ENCODE measurements at places on chromosomes 12 and 14.

- no peak for DNase-seq
Measured at GRCh38 chr12:110908377-110909152, 11.8 kb downstream of the MYL2 start.

DNA sequence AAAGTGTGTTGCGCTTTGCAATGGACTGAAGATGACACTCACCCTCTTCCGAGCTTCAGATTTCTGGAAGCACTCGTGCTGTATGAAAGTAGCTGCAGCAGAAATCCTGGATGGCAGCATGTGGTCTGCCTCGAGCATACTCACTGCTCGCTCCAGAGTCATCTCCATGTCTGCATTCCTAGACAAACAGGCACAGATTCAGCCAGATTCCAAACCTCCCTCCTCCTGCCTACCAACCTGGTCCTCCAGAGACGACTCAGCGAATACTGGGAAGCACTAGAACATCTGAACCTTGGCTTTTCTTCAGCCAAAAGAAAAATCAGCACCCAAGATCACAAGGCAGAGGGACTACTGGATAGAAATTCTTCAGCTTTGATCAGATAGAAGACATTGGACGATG is 27.7 kb downstream of the PKP2 start:
- no peak for DNase-seq

GRCh38 chr14:72942934-72943333 is 16.7 kb downstream of the DCAF4 start:
- no peak for DNase-seq

DNA sequence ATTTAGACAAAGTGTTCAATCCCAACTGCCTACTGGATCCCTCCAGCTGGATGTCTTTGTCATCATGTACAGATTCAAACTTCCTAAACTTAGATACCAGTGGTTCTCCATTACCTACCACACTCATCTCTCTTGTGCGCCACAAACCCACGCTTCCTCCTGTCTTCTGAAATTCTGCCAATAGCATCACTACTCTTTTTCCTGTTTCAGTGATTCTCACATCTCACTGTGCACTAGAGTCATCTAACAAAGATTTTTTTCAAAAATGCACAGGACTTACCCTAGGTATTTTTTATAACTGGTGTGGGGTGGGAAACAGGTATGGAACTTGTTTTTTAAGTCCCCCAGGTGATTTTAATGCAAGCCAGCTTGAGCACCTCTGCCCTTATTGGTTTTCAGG is 5.9 kb downstream of the PSMB5 start:
- DNase-seq: no peak

DNA sequence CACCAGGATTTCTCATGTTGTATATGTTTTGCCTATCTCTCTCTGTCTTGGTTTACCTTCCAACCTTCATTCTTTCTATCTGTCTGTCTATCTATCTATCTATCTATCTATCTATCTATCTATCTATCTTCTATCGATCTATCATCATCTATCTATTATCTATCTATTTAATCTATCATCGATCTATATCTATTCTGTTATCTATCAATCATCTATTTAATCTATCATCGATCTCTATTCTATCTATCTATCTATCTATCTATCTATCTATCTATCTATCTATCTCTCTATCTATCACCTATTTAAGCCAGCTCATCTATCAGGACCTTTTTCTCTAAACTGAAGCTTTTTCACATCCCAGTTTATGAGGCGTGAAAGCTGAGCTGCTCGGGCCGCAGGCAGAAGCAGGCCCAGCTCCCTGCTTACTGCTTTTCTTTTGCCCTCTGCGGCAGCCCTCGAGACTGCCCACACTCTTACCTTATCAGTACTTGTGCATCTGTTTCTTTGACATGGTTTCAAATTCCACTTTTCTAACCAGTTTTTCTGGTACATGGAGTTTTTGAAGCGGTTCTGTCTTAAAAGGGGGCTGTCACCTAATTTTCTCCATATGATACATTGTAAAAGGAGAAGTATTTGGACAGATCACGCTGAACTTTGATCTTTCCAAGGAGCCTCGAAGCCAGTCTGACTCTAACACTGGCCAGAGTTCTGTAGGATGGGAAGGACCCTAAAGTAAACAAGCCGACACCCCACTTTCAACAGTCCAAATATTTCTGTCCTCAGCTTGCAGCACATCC is 44.4 kb upstream of the GSG1 start:
- no peak for DNase-seq

DNA sequence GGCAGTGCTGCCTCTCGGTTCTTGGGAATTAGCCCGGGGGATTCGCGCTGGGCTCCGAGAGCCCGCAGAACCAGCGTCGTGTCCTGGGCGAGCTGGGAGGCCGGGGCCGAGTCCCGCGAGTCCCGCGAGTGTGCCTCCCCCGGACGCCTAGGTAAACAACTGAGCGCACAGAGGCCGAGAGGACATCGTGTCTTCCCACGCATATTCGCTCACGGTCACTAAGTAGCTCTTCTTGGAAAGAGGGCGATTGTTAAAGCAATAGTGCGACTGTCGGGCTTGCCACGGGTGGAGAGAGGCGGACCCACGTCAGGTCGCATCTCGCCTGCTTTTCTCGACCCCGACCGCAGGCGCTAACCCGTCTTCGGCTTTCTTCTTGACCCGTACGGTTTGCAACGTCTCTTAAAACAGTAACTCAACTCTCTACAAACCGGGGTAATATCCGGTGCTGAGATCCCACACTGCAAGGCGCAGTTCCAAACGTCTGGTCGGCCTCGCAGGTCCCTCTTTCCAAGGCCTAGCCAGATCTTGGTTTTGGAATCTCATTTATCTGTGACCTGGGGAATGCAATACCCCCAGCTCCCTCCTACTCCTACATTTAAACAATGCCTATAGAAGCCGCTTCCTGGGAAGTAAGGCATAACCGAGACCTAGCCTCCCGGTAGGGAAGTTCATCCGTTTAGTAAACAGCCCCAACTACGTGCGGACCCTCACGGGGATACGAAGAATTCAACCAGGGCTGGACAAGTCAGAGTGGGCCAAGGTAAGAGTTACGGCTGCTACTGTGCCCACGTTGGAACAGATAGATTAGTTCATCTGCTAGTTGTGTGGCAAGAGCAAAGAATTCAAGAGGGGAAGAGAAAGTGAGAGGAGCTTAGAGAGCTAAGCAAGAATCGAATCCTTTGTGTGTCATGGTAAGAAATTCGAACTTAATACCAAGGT is 736 bp upstream of the PHLDA1 start:
- DNase-seq: no peak

DNA sequence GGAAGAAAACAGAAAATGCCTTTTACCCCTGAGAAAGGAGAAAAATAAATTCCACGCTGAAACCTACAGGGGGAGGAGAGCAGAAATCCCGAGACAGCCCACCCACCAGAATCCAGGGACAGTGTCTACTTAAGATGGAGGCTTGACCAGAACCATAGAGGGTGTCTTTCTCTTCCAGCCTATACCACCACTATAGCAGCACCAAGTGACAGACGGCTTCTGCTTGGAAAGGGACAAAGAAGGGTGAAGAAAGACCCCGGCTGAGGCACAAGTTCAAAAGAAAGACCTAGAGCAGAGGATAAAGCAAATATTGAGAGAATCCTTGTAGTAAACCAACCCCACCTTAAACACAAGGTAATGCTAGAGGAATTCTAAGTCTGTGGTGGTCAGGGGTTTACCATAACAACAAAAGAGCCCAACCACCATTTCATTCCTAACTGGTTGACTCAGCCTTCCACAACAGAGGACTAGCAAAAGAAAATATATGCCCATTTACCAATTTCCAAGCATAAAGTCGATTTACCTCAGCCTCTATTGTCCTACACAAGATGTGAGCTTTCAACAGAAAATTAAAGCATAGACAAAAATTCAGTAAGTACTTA is 105.3 kb upstream of the FOXG1 start:
- DNase-seq: peak; percentile 70

- no peak for DNase-seq
Measured at GRCh38 chr14:89657014-89657413, 240.0 kb upstream of the FOXN3 start.

DNA sequence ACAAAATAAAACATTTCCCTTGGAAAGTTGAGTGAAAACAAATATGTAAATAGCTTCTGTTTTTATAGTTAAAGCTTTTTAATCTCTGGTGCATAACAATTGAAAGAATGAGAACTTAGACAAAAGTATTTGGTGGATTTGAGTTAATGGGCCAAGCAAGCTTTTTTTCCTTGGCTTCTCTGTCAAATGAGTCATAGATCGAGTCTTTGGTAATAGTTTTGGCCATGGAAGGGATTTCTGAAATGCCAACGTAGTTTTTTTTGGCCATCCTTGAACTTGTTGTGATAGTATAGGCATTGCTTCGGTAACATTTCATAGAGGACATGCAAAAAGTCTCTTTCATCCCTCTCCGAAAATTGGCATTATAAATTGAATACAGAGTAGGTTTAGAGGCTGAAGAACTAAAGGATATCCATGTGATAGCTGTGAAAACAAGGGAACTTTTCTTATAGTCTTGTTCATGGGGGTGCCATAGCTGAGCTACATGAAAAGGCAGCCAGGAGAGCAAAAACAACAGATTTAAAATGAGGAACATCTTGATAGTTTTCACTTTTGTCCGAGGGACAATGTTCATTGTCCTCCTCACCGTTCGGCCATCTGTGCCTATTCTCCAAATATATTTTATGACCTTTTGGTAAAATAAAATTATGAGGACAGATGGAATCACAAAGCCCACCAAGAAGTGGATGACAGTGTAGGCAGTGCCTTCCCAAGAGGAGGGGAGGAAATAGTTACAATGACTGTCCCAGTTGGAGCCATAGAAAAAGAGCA is 34.7 kb downstream of the GPR19 start:
- DNase-seq: peak; percentile 35

- no peak for DNase-seq
Measured at GRCh38 chr14:23447361-23448350, 12.2 kb upstream of the MYH7 start.

- peak; percentile 66 for DNase-seq
Measured at GRCh38 chr14:50061664-50062437, 54.5 kb downstream of the VCPKMT start.

DNA sequence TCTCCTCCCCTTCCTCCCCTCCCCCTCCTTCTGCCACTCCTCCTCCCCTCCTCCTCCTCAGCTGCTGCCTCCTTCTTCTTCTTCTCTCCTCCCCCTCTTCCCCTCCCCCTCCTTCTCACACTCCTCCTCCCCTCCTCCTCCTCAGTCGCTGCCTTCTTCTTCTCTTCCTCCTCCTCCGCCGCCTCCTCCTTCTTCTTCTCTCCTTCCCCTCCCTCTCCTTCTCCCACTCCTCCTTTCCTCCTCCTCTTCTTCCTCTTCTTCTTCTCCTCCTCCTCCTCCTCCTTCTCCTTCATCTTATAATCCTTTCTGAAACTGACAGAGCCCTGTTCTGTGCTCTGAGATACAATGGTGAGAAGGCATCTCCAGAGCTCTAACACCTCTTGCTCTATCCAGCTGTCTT is 73.1 kb upstream of the DCD start:
- DNase-seq: no peak

DNA sequence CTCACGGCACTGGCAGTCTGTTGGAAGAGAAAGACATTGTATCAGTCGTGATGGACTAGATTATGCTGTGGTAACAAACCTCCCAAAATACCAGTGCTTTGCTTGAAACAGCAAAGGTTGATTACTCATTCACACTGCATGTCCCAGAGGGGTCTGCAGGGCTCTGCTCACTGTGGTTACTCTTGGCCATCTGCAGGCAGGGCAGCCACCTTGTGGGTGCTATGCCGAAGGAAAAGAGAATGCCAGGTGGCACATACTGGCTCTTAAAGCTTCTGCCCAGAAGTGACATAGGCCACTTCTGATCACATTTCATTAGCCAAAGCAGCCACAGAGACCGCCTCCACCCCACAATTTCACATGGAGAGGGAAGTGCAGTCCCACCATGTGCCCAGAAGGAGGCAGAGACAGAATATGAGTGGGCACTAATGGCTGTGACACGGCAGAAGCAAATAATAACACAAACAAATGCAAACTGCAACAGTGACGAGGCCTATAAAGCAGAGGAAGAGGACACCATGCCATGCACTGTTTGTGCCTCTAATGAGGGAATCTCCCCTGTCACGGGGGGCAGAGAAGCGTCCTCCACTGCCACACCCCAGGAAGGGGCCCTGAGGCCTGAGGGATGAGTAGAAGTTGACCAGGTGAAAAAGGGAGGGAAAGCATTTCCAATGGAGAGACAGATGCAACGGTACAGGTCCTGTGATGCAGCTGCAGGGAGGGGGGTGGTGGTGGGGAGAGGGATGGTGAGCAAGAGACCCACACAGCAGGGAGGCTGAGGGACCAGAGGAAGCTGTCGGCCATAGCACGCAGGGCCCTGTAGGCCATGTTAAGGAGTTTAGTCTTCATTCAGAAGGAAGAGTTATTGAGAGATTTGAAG is 51.7 kb upstream of the KICS2 start:
- DNase-seq: no peak

Data from SJSA1 (cell line).